ENCODE measurements at places on chromosomes 7 and 10.

DNA sequence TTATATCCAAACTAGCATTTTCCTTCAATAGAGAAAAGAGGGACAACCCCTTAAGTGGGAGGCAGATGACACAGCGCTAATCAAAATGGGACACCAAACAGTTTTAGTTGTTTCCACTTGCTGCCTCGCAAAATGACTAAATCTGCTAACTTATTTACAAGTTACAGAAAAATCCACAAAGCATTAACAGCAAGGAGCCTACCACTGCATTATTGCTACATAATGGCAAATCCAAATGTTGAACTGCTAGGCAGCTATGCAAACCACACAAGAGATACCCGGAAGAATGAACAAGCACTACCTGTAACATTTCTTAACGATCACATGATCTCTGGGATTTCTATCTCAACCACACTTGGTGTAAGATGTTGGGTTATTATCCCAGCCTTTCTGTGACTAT lies 96.7 kb downstream of the SFMBT2 start:
- DNase-seq: peak; percentile 51

DNA sequence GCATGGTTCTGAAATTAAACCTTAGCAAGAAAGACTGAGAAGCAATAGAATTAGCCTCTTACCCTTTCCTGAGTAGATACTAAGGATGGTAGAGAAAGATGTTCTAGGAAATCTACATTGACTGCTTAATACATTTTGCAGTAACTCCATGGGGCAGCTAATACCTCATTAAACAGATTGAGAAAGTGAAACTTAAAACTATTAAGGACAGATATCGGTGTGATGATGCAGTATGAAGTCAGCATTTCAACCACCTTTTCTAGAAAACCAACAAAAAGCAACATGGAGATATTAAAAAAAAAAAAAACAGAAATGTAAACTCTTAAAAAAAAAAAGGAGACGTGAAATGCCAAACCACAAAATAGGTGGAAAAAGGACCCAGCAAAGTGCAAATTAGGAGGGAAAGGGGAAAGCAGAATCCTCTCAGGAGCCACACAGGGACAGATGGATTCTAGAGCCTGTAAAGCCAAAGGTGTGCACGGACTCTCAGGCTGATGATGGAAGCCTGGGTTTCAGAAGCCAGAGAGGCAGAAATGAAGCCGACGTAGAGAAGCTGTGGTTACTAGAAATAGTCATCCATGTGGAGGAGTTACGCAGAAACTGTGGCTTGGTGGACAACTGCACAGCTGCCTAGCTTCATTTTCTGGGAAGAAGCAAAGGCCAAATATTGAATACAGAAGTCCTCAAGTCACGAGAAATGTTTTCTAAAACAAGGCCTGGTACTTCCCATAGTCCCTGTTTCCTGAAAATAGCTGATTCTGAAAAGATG lies 38.1 kb upstream of the GPR141 start:
- no peak for DNase-seq

GRCh38 chr10:71739358-71739900 lies 19.9 kb upstream of the C10orf105 start:
- DNase-seq: no peak

- DNase-seq: no peak
Observed at GRCh38 chr10:92891885-92892690, 43.8 kb downstream of the EXOC6 start.

DNA sequence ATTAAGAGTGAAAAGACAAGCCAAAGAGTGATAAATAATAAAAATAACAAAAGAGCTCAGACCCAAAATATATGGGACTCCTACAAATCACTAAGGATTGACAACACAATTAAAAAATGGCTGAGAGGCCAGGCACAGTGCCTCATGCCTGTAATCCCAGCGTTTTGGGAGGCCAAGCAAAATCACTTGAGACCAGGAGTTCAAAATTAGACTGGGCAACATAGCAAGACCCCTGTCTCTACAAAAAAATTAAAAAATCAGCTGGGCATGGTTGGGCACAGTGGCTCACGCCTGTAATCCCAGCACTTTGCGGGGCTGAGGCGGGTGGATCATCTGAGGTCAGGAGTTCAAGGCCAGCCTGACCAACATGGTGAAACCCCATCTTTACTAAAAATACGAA lies 137.3 kb downstream of the IDE start:
- DNase-seq: no peak

DNA sequence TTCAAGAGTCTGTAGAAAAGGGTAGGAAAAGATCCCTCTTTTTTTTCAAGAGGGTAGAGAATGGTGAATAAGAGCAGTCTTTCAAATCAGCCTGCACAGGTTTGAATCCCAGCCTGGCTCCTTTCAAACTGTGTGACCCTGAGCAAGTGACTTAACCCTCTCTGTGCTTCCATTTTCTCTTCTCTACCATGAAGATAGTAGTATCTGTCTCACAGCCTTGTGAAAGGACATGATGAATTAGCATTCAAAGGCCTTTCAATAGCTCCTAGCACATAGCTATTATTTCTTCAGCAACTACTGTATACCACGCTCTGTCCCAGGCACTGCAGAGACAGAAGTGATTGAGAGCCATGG lies 25.4 kb downstream of the LEP start:
- no peak for DNase-seq

DNA sequence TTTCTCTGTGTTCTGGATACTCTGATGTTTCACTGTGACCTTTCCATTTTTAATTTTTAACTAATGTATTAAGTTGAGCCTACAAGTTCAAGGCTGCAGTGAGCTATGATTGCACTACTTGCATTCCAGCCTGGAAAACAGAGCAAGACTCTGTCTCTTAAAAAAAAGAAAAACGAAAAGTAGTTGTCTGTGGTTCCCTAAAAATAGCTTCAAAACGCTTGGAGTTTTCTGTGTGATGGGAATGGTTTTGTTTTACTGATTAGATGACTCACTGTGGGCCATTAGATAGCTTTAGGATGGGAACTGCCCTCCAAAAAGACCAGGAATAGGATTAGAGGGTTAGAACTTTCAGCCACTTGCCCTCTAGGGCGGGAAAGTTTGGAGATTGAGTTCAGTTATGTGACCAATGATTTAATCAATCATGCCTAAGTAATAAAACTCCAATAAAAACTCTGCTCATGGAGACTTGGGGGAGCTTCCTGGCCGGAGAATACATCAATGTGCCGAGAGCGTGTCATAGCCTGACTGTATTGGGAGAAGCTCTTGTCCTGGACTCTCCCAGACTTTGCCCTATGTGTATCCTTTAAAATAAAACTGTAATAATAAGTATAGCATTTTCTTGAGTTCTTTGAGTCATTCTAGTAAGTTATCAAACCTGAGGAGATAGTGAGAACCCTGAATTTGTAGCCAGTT lies 147.1 kb downstream of the LYZL1 start:
- no peak for DNase-seq

- DNase-seq: no peak
Observed at GRCh38 chr10:101816376-101816775, 1.9 kb downstream of the OGA start.

DNA sequence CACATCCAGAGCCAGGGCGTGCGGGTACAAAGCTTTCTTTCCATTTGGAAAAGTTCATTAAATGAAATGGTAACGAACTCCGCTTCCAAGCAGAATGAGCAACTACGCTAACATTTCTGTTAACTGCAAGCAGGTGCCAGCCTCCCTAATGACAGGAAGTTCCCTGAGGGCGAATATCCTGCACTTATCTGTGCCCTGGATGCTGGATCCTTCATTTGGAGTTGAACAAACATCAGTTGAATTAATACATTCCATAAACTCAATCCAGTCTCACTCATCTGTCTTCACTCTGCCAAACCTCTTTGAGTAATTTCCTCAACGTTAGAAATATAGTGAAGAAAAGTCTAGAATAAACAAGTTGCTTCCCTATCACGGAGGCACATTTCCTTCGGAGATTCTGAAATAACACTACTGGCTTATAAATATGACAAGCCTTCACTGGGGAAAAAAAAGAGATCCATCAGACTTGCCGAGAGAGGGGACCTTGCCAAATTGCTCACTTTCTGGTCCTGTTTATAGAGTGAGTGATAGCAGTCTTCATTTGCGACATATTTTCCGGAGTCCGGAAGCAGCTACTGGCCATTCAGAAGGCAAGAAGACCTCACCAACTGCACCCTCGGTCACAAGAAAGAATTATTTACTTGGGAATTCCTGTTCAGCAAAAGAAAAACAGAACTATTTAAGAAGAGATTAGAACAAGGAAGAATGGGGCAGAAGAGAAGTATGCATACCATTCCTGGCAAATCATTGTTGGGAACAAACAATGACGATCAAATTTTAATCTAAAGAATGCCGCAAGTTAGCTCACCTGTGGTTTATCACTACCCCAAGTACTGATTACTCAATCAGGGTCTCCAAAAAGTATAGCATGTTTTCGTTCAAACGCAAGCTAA lies 196.4 kb downstream of the FAM107B start:
- DNase-seq: no peak

DNA sequence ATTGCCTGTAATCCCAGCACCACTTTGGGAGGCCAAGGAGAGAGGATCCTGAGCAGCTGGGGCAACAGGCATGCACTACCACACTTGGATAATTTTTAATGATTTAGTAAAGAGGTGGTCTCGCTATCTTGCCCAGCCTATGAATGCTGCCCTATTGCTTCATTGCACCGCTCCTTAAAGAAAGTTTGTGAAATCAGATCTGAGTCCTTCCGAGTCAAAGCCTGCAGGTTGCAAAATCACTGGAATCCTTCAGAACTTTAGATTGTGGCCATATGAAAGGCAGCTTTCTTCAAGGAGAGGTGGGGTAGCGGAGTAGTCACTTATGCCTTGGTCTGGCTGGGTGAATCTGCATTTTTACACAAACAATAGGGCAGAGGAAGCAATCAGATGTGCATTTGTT lies 166.3 kb downstream of the ARHGAP12 start:
- DNase-seq: no peak

DNA sequence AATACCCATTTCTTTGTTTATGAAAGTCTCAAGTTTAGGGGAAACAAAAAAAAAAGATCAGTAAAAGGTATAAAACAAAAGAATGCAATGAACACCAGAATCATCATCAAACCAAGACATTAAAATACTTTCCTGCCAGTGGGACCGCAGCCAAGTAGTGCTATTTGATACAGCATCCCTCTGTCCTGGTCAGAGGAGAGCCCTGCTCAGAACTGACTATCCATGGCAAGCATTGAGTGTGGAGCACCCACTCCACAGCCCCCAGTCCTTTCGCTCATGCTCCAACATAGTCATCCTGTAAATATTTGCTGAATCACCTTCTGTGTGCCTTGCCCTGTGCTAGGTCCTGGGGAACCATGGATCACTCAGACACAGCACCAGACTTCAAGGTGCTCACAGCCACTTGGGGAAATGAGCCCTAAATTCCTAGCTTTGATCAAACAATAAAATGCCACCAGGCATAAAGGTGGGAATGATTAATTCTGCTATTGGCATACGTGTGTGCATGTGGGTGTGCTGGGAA lies 213.6 kb upstream of the TBX20 start:
- DNase-seq: no peak

GRCh38 chr10:56605051-56605450 lies 244.0 kb upstream of the ZWINT start:
- no peak for DNase-seq

DNA sequence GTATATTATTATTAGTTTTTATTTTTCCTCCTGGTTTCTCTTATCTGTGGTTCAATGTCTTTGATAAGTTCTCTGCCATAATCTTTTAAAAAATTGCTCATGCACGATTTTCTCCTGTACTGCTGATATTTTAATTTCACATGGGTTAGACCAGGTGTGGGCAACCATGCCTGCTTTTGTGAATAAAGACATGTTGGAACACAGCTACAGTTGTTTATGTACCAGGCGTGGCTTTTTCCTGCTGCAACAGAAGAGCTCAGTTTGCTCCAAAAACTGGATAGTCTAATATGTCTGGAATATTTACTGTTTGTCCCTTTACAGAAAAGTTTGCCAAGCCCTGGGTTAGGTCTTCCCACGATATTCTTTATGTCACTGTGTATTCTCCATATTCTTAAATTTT lies 105.2 kb downstream of the VWC2 start:
- no peak for DNase-seq

- no peak for DNase-seq
Observed at GRCh38 chr10:102704915-102705314, 9.3 kb downstream of the ARL3 start.

GRCh38 chr10:128063736-128064107 lies 62.5 kb downstream of the MKI67 start:
- peak; percentile 30 for DNase-seq

DNA sequence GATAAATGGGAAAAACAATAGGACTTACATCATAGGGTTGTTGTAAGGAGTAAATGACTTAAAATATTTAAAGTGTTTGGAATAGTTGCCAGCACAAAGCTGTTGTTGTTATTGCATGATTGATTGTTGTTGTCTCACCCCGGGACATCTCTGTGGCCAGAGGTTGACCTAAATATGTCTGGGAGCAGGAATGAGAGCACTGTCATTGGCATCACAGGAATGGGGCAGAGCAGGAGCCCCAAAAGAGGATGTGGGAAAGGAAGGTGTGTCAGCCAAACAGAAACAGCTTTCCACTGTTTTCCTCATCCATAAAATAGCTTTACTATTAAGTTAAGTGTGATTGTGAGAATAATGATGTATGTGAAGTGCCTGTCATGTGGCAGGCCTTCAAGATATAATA lies 121.6 kb downstream of the TMEM168 start:
- DNase-seq: no peak

DNA sequence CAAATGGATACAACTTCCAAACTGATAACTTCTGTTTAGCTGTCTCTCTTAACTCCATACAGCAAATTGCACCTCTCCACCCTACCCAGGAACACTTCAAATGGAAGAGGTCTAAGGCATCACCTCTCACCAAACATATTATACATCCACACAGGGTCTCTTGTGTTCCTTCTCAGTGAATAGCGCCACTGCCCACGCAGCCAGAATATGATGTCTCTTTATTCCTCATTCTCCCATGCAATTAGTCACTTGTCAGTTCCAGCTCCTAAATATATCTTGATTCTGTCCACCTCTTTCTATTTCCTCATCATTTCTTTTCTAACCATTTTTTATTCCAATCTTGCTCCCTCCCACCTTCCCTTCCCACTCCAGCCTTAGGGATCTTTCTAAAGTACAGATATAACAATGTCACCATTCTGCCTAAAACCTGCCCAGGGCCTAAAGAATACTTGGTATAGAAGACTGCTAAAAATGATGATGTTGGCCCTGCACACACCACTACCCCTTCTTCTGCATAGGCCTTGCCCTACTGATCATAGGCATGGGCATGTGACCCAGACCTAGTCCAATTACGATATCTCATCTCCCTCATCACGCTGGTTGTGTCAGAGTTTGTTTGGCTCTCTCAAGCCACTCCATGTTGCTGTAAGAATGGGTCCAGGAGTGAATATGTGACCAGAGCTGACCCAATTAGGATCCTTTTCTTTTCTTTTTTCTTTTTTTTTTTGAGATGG lies 5.7 kb upstream of the TSPAN14 start:
- DNase-seq: no peak
